ENCODE measurements at places on chromosomes 12 and 14. TPM values are rescaled to one million over a fixed set of nuclear protein-coding genes. Genes with fewer than 3 reads are reported as not detected.

KRT82 gene
- total RNA-seq: not detected

TPH2 gene
- not detected for total RNA-seq

CACNA2D4 gene
- total RNA-seq: not detected

BMP4 gene
- 3.1 TPM for total RNA-seq

INHBE gene
- total RNA-seq: 0.13 TPM

HHIPL1 gene
- 0.25 TPM for total RNA-seq

IL22 gene
- total RNA-seq: not detected

GUCY2C gene
- total RNA-seq: 0.01 TPM

SLCO1B3 gene
- total RNA-seq: 14.3 TPM

PELI2 gene
- total RNA-seq: 0.77 TPM

XPOT gene
- total RNA-seq: 56.2 TPM

ACSS3 gene
- not detected for total RNA-seq

MYF5 gene
- not detected for total RNA-seq

EFS gene
- not detected for total RNA-seq

PLCZ1 gene
- not detected for total RNA-seq

POTEM gene
- total RNA-seq: not detected

POU6F1 gene
- total RNA-seq: 1.7 TPM

TMEM263 gene
- total RNA-seq: 32.7 TPM

MANSC1 gene
- total RNA-seq: 4.8 TPM

GARIN6 gene
- total RNA-seq: not detected

CSRP2 gene
- 21.7 TPM for total RNA-seq

COX6A1 gene
- total RNA-seq: 794 TPM

DHRS4L2 gene
- 31.0 TPM for total RNA-seq

PROX2 gene
- total RNA-seq: not detected

RIN3 gene
- total RNA-seq: 23.5 TPM

RBP5 gene
- total RNA-seq: not detected

SMIM41 gene
- not detected for total RNA-seq

PZP gene
- total RNA-seq: not detected

VRK1 gene
- total RNA-seq: 26.2 TPM

KERA gene
- total RNA-seq: not detected

NANOG gene
- not detected for total RNA-seq

CLEC2B gene
- total RNA-seq: 3.0 TPM

PDZRN4 gene
- not detected for total RNA-seq

NRXN3 gene
- total RNA-seq: 1.2 TPM

GPRC5D gene
- not detected for total RNA-seq

SYNDIG1L gene
- not detected for total RNA-seq

JAG2 gene
- total RNA-seq: 24.5 TPM

FAM186B gene
- total RNA-seq: 0.08 TPM

KLHDC1 gene
- total RNA-seq: 0.50 TPM

TRHDE gene
- total RNA-seq: 0.19 TPM

ITGA7 gene
- total RNA-seq: 1.1 TPM

ACRBP gene
- 0.24 TPM for total RNA-seq

ATF1 gene
- total RNA-seq: 50.5 TPM

ACSM4 gene
- total RNA-seq: not detected

RFLNA gene
- total RNA-seq: 0.13 TPM

PARP2 gene
- total RNA-seq: 21.7 TPM

CEP290 gene
- 6.7 TPM for total RNA-seq

GLI1 gene
- 9.9 TPM for total RNA-seq

PPFIA2 gene
- total RNA-seq: not detected

PCED1B gene
- 54.7 TPM for total RNA-seq

RNU4-1 gene
- total RNA-seq: not detected

Data from A549 treated with CpdA at 1 μM for 4 hours (cell line).